Heart right ventricle (tissue), 16 donors: ENCODE measurements at places on chromosomes 4 and X. TPM values are rescaled to one million over a fixed set of nuclear protein-coding genes. Genes with fewer than 3 reads are reported as not detected.

CDS1 gene
- 0.38 TPM for total RNA-seq

PPP2R3B gene
- total RNA-seq: 144 TPM

DNA sequence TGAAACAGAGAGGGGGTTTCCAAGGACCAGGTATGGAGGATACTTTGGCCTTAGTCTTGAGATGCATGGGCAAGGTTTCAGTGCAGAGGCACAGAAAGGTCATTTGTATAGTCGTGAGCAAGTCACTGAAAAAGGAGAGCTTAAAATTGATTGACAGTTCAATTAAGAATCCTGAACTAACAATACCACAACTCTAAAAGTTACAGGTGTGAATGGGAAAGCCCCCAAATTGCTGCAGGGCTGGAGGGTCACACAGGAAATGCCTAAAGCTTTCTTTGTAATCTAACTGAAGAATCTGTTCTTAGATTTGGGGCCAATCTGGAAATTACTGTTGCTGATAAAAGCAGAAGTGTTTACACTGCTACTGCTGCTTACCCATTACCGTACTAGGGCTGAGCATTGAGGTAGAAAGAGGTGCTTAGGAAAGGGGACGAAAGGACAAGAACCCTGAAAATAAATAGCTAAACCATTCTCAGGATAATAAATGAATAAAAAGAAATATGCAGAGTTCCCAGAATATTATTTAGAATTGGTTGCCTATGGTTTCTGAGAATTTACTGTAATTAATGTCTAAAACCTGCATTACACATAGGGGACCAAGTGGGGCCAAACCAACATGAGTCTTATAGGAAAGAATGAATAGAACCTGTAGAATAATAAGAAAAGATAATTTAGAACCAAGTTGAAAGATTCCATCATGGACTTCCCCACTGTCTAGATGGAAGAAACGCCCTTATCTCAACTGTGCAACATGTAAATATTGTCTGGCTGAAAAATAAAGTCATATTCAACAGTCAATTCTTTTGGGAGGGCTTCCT is 91.9 kb upstream of the PPP1R2C start:
- H3K4me3 ChIP-seq: no peak overlapping the region
- DNase-seq: no peak
- no peaks in the 10 kb centered on the region for H3K4me1 ChIP-seq
- H3K27ac ChIP-seq: no peak overlapping the region
- no peaks in the 10 kb centered on the region for H3K36me3 ChIP-seq

GRCh38 chr4:24775750-24776149 is 19.6 kb upstream of the SOD3 start:
- H3K4me1 ChIP-seq: peaks cover 2% of the 10 kb centered on the region
- no peaks in the 10 kb centered on the region for H3K36me3 ChIP-seq
- H3K27me3 ChIP-seq: no peaks in the 10 kb centered on the region
- no peak for DNase-seq
- H3K27ac ChIP-seq: no peak overlapping the region
- no peak overlapping the region for H3K4me3 ChIP-seq

FBXW7 gene
- 68.8 TPM for total RNA-seq

GRCh38 chrX:21632027-21632426 is 26.1 kb downstream of the KLHL34 start:
- H3K4me1 ChIP-seq: no peaks in the 10 kb centered on the region
- no peak overlapping the region for H3K4me3 ChIP-seq
- H3K36me3 ChIP-seq: no peaks in the 10 kb centered on the region
- H3K27ac ChIP-seq: no peak overlapping the region
- H3K27me3 ChIP-seq: no peaks in the 10 kb centered on the region
- DNase-seq: no peak

NAP1L5 gene
- total RNA-seq: 7.5 TPM
